ENCODE measurements at places on chromosomes 7 and 10. TPM values are rescaled to one million over a fixed set of nuclear protein-coding genes. Genes with fewer than 3 reads are reported as not detected.

Gene NXPH1
- total RNA-seq = not detected

Gene AKR1C1
- total RNA-seq = 1.4 TPM

Gene TMEM168
- 13.1 TPM for total RNA-seq

Gene CPA2
- total RNA-seq = not detected

Gene FGL2
- total RNA-seq = 8.1 TPM

Gene ASIC3
- total RNA-seq = 5.9 TPM

Gene ZCWPW1
- 4.0 TPM for total RNA-seq

Gene CRPPA
- total RNA-seq = 0.17 TPM

Gene SCIN
- total RNA-seq = not detected

Gene GIMAP2
- 95.1 TPM for total RNA-seq

Gene ST8SIA6
- total RNA-seq = 10.8 TPM

Gene SERPINE1
- total RNA-seq = 0.39 TPM

Gene TMEM139
- 0.91 TPM for total RNA-seq

Gene VAX1
- not detected for total RNA-seq

Gene NRG3
- total RNA-seq = not detected

Gene TRIP6
- total RNA-seq = 8.4 TPM

Gene LAMB4
- not detected for total RNA-seq

Gene FGFBP3
- 1.5 TPM for total RNA-seq

Gene ASZ1
- not detected for total RNA-seq

Gene LIPK
- total RNA-seq = not detected

Gene CREB3L2
- total RNA-seq = 27.3 TPM

Gene DNAH11
- not detected for total RNA-seq

Gene KIAA1217
- 0.10 TPM for total RNA-seq

Gene GPC2
- total RNA-seq = 7.0 TPM

Gene PLXDC2
- 1.8 TPM for total RNA-seq

Gene CYP17A1
- total RNA-seq = not detected

Gene MRPS33
- 26.2 TPM for total RNA-seq

Gene ITIH2
- not detected for total RNA-seq

Gene FBXO24
- total RNA-seq = not detected
